ENCODE measurements at places on chromosomes 4 and X.

GRCh38 chrX:120136128-120136527 is 20.4 kb upstream of the RHOXF1 start:
- no peak for DNase-seq

DNA sequence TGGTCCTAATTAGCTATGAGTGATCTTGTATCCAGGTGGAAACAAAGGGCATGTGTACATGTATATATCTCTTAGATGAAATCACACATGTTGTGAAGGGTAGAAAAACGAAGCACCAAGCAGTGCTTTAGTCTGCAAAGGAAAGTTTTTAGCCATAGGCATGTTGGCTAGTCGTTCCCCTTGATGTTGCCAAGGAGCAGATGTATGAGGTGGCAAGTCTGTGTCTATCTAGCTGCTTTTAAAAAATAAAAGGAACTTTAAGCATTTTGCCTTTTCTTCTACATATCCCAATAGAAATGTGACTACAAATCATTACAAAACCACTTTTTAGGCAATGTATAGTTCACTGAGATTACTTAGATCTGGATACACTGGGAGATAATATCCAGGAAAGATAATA is 63.1 kb downstream of the NSUN7 start:
- DNase-seq, result no peak

DNA sequence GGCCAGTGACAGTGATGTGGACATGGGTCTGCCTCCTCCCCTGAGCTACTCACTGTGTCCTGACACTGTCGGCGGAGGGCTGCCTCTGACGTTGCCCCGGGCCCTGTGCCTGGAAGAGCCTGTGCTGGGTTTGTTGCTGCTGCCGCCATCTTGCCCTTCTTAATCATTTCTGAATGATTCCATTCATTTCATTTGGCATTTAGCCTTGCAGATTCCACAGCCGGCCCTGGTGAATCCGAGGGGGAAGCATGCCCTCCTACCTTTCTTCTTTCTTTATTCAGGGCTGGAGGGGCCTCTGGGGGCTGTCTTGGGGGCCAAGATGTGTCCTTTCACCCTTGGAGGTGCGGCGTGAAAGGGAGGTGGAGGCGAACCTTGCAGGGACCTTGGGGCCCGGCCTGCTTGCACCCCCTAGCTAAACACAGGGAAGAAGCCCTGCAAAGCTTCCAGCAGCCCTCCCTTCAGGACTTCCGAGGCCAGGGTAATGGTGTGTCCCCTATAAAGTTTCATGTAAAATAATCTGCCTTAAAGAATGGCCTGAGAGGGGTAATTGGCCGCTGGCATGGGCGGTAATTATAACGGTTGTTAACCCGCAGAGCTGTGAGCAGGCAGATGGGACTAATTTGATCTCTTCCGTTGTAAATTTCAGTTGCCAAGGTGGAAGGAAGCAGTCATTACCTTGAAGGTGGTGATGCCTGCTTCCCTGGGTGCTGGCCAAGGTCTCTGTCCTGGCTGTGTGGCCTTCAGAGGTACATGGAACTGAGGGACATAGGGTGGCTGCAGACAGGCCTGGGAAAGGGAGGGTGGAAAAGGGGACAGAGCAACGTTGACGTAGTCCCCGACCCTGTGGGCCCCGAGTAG is 92.3 kb downstream of the PSAPL1 start:
- DNase-seq, result no peak

GRCh38 chr4:88018466-88018865 is 11.0 kb downstream of the PKD2 start:
- DNase-seq, result no peak

- DNase-seq, result no peak
Measured at GRCh38 chr4:10694828-10695209, 10.3 kb upstream of the CLNK start.

DNA sequence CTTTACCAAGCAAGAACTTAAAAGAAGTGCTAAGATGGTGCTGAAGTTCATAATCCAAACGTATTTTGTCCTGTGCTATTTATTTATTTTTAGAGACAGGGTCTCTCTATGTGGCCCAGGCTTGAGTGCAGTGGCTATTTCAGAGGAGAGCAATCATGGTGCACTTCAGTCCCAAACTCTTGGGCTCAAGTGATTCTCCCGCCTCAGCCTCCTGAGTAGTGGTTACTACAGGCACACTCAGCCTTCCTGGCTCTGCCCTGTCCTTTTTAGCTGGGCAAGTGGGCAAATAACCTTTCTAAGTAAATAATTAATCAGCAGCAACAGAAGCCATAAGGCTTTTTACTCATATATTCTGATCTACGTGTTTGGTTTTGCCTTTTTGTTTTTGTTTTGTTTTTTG is 2.6 kb downstream of the NSD2 start:
- DNase-seq, result no peak

GRCh38 chrX:13498238-13498637 is 71.2 kb upstream of the EGFL6 start:
- DNase-seq, result no peak

DNA sequence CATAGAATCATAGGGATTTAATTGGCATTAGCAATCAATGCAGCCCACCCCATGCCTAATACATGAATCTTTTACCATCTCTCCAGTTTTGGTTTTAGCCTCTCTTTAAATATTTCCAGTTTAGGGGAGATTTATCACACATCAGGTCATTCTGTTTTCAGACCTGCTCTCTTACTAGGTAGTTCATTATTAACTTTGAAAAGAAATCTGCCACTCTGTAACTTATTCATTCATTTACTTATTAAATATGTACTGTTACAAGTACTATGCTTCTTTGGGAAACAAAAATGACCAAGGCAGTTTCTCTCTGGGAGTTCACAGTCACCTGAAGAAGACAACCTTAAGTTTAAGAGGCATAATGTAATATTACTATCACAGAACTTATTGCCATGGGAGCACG is 62.1 kb downstream of the USO1 start:
- DNase-seq, result no peak

DNA sequence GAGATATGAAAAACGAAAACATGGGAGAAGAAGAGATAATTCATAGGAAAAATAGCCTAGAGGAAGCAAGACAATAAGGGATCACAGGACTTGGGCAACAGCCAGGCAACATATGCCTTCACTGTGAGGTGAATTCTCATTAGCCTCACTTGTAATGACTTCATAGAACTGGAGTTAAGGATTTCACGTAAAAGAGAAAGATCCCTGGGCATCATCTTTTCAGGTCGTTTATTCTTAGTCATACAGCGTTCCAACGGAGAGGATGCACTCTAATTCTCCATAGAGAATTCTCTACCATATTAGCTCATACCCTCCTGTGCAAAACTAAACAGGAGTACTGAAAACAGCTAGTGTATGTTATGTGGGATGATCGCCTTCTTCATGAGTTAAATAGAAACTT is 1.4 kb downstream of the PRKG2 start:
- no peak for DNase-seq

DNA sequence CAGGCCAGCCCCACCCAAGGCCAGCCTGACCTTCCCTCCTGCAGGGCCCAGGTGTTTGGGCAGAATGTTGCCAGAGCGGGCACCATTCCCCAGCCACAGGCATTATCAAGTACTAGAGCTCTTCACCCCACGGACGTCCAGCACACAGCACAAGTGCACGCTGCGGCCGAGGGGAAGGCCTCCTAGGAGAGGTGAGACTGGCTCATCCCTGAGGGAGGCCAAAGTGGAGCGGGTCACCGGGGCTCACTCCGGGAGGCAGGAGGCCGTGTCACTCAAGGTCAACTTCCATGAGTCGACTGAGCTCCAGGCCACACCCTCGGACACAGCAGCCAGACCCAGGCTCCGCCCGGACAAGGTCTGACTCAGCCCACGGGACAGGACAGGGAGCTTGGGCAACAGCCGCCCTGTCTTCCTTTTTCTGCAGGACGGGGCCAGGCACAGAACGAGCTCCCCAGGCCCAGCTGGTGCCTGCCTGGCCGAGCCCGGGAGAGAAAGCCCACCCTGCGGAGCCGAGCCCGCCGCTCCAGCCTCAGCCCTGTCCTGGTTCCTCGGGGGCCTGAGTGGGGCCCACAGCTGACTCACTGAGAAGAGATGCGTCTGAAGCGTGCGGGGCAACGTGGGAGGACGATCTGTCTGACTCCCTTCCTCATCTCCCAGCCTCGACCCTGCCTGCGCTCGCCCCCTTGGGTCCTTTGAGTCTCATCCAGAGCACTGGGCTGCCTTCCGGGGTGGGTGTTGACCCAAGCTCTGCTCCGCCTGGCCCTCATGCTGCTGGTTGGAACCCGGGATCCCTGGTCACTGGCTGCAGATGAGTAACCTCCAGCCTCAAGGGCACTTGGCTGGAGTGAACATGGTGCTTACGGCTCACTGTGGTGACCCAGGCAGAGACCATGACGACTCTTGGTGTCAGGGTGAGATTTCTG is 1.6 kb downstream of the SLC49A3 start:
- DNase-seq, result no peak

DNA sequence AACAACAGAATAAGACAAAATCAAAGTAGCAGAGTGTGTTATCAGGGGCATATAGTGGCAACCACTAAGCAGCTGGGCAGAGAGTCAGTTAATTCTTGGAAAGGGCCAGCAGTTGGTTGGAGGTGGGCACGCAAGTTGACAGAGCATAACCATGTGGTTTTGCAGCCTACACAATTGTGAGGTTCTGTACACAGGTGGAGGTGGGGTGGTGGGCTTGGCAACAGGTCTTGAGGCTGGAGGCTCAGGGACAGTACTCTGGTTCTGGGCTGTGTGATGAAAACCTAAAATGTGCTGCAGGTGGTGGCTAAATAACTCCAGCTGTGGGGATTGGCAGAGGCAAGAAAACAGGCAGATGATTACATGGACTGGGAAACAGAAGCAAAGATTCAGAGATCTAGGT is 1112.7 kb downstream of the PDHA2 start:
- no peak for DNase-seq

- DNase-seq, result no peak
Measured at GRCh38 chrX:19281256-19281655, 62.5 kb upstream of the PDHA1 start.

DNA sequence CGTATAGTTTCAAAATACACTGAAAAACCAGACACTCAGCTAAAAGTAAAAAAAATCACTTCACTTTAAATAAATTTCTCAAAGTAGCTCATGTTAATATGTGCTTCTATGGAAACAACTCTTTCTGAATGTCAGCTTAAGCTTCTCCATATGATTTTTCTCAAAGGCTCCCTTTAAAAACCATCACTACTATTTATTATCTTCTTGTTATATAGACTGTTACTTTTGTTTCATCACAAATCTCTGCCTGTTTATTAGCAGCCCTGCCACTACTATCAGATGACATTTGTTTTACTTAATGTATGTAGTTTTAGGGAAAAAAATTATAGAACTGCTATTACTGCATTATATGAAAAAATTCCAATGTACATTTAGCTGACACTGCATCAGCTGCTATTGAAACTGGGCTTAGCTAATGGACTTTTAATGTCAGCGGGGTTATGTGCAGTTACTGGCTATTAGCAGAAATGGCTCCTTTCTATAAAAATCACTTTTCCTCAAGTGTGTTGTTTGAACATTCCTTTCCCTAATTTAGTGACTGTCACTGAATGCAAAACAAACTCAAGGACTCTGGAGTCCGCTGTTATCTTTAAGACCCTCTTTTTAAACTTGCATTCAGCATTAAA is 10.8 kb downstream of the UNC5C start:
- DNase-seq, result no peak

DNA sequence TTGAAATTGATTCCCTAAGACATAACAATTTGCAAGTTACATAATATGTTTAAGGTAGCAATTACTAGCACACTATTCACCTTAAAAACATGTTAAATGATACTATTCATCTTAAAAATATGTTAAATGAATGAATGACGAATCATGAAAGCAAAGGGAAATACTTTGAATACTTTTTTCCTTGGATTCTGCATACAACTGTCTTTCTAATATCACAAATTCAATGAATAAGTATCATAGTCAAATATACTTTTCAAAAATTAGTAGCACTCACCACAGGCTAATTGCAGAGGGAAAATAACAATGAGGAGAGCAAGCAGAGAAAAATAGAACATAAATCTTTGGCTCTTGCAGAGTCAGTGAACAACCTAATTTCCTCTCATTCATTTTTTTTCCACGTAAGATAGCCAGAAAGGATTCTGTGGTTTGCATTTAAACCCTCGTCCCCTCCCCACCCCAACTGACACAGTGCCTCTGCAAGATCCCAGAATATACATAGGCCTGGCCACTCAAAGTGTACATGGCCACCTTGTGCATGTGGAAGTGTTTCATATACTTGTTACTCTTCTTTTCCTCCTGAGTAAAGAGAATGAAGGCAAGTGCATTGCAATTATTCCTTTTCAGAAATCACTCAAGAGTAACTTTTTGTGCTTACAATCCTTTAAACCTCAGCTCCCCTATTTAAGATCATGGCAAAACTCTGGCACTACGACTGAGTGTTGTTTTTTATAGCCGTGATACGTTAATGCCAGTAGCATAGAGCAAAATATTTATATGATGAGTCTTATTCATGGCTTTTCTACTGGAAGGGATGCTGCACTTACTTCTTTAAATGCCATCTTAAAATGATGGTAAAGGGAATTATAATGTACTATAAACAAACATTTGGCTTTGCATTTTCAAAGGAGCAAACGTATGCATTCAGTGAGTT is 236.4 kb downstream of the PDGFC start:
- DNase-seq, result no peak

GRCh38 chr4:125231661-125232060 is 83.1 kb upstream of the FAT4 start:
- no peak for DNase-seq

GRCh38 chr4:138999666-139000065 is 15.9 kb upstream of the NOCT start:
- DNase-seq, result no peak

DNA sequence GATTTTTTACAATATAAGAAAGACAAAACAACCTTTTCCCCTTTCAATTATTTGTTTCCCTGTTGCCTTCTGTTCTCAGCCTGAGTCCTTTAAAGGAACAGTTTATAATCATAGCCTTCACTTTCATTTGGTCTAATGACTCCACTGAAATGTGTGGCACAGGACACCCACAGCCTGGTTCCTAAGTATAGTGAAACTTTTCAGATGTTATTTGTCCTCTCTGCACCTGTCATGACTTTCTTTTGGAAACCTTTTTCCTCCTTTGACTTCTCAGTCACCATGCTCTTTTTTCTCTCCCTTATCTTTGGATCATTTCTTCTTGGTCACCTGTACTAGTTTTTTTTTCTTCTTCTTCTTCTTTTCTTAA is 237.8 kb upstream of the ANXA3 start:
- no peak for DNase-seq

Measured in germinal center (tissue), 1 donor.